Activated CD8-positive, alpha-beta T cell treated with anti-CD3 and anti-CD28 coated beads for 36 hours (primary cell): ENCODE measurements at places on chromosomes 16 and 17. TPM values are rescaled to one million over a fixed set of nuclear protein-coding genes. Genes with fewer than 3 reads are reported as not detected.

Gene ZNF785
- total RNA-seq: 10.3 TPM

DNA sequence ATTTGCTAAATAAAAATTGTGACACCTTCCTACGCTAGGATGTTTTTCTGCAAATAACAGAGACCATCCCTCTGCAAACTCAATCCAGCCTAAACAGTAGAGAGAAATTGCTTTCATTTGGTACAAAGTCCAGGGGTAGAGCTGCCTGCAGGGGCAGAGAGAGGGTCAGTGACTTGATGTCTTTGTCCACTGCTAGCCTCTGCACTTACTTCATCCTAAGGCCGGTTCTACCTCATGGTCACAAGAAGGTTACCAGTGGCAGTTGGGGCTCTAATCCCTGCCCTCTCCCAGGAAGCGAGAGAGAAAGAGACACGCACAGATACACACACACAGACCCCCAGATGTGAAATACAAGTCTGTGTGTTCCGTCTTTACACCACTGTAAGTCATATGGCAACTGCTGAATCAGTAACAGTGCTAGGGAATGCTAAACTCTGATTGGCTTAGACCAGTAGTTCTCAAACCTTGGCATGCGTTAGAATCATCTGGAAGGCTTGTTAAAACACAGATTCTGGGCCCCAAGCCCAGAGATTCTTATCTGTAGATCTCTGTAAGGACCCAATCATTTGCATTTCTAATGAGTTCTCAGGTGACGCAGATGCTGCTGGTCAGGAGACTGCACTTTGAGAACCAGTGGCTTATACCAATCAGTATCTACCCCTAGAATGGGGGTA, 13.1 kb upstream of the LPCAT2 start:
- H3K4me3 ChIP-seq: no peak overlapping the region
- H3K27me3 ChIP-seq: peaks cover 5% of the 10 kb centered on the region
- no peaks in the 10 kb centered on the region for H3K36me3 ChIP-seq
- no peak overlapping the region for H3K27ac ChIP-seq
- peaks cover 6% of the 10 kb centered on the region for H3K4me1 ChIP-seq

- no peaks in the 10 kb centered on the region for H3K27me3 ChIP-seq
- H3K4me3 ChIP-seq: no peak overlapping the region
- no peak for DNase-seq
These were observed 712.1 kb downstream of the CDH11 start for GRCh38 chr16:64409783-64410210.

Gene PEMT
- 51.7 TPM for total RNA-seq

GRCh38 chr16:28537076-28537475, 1.7 kb downstream of the NUPR1 start:
- no peaks in the 10 kb centered on the region for H3K27me3 ChIP-seq
- no peaks in the 10 kb centered on the region for H3K36me3 ChIP-seq
- H3K4me3 ChIP-seq: no peak overlapping the region
- no peak for DNase-seq
- no peak overlapping the region for H3K27ac ChIP-seq
- peaks cover 16% of the 10 kb centered on the region for H3K4me1 ChIP-seq

- no peak overlapping the region for H3K4me3 ChIP-seq
- peak; percentile 54 for DNase-seq
- no peaks in the 10 kb centered on the region for H3K27me3 ChIP-seq
- no peak overlapping the region for H3K27ac ChIP-seq
- no peaks in the 10 kb centered on the region for H3K4me1 ChIP-seq
- H3K36me3 ChIP-seq: no peaks in the 10 kb centered on the region
These were observed 24.3 kb upstream of the TMEM220 start for GRCh38 chr17:10754109-10754508.

Gene CRYBA1
- not detected for total RNA-seq

DNA sequence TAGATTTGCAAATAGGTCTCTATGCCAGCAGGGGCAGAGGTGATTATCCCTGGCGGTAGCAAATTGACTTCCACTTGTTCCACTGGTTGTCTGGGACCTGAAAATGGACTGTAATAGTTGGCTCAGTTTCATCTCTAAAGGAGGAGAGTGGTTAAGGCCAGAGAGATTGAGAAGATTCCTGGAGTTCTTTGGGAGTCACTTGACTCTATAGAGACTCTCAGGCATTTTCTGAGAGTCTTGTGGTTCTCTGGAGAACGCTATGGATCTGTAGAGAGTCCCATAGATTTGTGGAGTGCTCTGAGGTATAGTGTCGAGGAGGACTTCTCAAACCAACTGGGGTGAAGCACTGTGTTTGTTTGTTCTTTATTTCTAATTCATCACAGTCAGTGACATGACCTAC, 8.9 kb upstream of the PMP22 start:
- no peak overlapping the region for H3K27ac ChIP-seq
- no peaks in the 10 kb centered on the region for H3K36me3 ChIP-seq
- H3K4me3 ChIP-seq: no peak overlapping the region
- H3K4me1 ChIP-seq: peaks cover 2% of the 10 kb centered on the region
- DNase-seq: no peak
- peaks cover 13% of the 10 kb centered on the region for H3K27me3 ChIP-seq

DNA sequence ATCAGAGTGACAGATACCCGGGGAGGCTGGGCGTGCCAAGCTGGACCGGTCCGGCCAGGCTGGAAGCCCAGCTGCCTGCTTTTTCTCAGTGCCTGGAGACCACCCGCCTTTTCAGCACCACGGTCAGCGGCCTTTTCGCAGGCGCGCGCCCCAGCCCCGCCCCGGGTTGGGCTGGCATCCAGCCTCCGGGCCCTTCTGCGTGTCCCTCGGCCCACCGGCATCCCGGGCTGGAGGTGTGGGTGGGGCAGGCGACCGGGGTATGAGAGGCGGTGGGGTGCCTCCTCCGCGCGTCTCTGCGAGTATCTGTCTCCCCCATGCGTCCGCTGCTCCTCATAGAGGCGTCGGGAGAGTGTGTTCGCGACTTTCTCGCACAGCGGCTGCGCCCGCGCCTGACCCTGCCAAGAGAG, 102.5 kb downstream of the MRM1 start:
- peaks cover 34% of the 10 kb centered on the region for H3K27me3 ChIP-seq
- no peaks in the 10 kb centered on the region for H3K36me3 ChIP-seq
- H3K4me1 ChIP-seq: no peaks in the 10 kb centered on the region
- H3K4me3 ChIP-seq: no peak overlapping the region

DNA sequence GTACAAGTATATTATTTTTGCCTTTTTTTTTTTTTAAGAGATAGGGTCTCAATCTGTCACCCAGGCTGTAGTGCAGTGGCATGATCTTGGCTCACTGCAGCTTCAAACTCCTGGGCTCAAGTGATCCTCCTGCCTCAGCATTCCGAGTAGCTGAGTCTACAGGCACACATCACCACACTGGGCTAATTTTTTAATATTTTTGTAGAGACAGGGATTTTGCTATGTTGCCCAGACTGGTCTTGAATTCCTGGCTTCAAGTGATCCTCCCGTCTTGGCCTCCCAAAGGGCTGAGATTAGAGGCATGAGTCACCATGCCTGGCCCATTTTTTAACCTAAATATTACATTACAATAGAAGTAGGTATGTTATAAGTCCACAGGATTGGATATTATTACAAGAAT, 3.2 kb downstream of the TERB1 start:
- H3K36me3 ChIP-seq: peaks cover 9% of the 10 kb centered on the region
- no peaks in the 10 kb centered on the region for H3K27me3 ChIP-seq
- H3K27ac ChIP-seq: no peak overlapping the region
- no peak overlapping the region for H3K4me3 ChIP-seq

DNA sequence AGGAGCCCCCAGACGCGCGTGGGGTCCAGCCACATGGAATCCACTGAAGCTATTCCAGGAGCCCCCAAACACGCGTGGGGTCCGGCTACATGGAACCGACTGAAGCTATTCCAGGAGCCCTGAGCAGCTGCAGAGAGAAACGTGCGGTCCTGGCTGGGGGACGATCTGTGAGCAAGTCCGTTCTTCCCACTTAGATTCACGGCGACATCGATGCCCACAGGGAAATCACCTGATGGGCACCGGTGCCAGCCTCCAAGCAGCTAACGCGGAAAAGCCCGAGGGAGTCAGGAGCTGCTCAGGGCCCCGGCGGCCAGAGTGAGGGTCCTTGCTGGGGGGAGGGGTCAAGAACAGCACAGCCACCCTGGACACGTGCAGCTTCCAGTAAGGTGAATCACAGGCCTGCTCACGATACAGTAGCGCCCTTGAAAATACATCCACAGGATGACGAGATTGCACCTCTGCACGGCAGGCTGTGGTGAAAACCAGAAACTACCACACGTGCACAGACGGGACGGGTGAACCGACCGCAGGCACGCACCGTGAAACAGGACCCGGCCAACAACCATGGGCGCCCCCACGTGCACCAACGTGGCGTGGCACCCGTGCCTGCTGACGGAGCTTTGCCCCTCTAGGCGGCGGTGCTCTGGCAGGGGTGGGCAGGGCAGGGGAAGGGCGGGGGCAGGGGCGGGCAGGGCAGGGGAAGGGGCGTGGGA, 77.7 kb upstream of the GNG13 start:
- H3K36me3 ChIP-seq: no peaks in the 10 kb centered on the region
- H3K4me1 ChIP-seq: peaks cover 2% of the 10 kb centered on the region
- DNase-seq: peak; percentile 33
- H3K4me3 ChIP-seq: no peak overlapping the region

DNA sequence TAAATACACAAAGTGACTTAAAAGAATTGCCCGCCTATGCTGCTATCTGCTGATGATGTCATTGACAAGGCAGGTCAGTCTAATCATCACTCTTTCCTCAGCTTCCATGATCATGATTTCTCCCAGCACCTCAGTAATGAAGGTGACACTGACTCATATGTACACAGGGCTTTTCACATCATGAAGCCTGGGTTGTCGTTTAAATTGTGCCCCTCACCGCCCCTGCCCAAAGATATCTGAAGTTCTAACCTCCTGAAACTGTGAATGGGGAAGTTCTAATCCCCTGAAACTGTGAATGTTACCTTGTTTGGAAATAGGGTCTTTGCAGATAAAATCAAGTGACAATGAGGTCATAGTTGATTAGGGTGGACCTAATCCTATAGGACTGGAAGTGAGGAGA, 17.4 kb upstream of the GPRC5C start:
- H3K4me3 ChIP-seq: no peak overlapping the region
- no peak overlapping the region for H3K27ac ChIP-seq
- DNase-seq: no peak
- H3K36me3 ChIP-seq: no peaks in the 10 kb centered on the region

Gene TBX4
- not detected for total RNA-seq

GRCh38 chr17:74032222-74032621, 171.3 kb upstream of the RPL38 start:
- H3K27ac ChIP-seq: no peak overlapping the region
- H3K4me1 ChIP-seq: no peaks in the 10 kb centered on the region
- no peaks in the 10 kb centered on the region for H3K36me3 ChIP-seq
